ENCODE measurements at places on chromosomes 12 and 14.

DNA sequence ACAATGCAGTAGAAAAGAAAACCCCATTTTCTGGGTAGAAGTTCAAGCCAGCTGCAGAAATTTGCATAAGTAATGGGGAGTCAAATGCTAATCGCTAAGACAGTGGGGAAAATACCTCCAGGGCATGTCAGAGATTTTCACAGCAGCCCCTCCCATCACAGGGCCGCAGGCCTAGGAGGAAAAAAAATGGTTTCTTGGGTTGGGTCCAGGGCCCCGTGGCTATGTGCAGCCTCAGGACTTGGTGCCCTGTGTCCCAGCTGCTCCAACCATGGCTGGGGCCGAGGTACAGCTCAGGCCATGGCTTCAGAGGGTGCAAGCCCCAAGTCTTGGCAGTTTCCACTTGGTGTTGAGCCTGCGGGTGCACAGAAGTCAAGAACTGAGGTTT is 14.6 kb downstream of the OR10P1 start:
- no peak for DNase-seq

DNA sequence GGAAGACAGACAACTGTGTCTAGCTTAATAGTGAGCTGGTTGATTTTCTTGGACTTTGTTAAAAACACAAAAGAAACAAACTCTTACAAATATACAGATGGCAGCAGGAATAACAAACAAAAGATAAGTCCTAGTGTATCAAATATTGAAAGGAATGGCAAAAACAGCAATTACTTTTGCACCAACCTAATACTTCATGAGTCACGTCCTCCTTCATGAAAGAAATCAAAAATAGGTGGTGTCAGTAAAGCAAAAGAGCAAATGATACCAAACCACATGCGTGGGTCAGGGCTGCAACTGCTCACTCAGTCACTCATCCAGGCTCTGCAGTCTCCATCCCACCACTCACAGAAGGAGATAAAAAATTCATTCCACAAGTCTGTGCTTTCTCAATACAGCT is 11.8 kb downstream of the ATG14 start:
- DNase-seq, result no peak

DNA sequence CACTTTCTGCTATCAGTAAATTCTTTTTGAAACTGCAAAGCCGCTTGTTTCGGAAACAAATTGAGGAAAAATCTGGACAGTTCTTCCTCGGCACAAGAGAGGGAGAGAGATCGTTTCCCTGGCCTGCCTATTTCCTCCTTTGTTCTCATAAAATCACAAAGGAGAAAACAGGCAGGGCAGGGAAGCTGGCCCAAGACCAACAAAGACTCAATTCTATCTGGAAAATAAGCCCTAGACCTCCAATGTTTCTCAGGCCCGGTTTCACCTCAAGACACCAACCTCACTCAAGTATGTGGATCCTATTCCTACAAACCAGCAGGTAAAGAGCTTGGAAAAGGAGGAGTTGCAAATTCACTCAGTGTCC is 19.5 kb downstream of the DICER1 start:
- DNase-seq, result no peak

DNA sequence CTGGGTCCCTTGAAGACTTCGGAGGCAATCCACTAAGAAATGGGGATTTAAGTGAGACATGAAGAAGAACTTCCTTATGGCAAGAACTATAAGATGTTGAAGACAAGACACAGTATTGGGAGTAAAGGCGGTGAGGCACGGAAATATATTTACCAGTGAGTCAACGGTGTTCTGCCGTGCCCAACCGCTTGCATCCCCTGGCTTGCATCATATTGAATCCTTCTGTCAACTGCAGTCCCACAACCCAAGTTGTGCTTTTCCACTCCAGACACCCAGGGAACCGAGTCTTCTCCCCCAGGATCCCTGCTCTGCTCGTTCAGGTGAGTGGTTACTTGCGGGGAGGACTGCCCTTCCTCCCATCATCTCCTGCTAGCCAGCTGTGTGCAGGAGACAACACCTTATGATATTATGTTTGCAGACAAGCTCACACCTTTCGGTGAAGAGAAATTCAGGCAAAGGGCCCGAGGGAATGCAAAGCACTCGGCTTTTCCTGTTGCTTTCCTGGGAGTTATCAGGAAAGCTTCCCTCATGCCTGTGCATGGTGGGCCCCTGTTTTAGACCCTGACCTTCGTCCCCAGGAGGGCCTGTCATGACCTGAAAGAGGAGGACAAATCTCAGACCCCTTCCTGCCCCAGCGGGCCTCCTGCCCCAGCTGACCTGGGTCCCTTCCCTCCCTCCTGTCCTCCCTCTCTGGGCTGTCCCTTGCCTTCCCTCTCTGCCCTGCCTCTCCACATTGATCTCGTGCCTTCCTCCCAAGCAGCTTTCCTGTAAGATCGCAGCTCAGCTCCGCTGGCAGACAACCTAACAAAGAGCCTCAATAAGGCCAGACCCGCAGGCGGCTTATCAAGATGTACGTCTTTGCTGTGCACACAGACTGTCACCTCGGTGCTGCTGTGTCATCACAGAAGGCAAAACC is 4.3 kb upstream of the LRTM2 start:
- no peak for DNase-seq

DNA sequence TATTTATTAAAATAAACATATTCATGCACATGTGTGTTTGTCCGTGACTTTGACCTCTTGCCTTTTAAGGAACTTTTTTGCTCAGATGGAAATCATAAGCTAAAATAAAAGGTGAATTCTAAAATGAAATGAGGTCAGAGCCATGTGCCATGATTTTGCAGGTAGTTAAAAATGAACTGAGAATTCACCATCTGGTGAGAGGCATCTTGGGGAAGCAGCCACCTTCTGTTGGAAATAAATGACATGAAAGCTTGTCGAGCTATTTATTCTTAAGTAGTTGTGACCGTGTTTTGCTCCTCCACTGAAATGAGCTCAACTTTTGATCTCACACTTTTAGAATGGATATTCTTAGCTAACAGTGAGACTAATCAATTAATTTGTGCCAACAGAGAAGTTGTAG is 56.8 kb upstream of the CNOT2 start:
- no peak for DNase-seq

DNA sequence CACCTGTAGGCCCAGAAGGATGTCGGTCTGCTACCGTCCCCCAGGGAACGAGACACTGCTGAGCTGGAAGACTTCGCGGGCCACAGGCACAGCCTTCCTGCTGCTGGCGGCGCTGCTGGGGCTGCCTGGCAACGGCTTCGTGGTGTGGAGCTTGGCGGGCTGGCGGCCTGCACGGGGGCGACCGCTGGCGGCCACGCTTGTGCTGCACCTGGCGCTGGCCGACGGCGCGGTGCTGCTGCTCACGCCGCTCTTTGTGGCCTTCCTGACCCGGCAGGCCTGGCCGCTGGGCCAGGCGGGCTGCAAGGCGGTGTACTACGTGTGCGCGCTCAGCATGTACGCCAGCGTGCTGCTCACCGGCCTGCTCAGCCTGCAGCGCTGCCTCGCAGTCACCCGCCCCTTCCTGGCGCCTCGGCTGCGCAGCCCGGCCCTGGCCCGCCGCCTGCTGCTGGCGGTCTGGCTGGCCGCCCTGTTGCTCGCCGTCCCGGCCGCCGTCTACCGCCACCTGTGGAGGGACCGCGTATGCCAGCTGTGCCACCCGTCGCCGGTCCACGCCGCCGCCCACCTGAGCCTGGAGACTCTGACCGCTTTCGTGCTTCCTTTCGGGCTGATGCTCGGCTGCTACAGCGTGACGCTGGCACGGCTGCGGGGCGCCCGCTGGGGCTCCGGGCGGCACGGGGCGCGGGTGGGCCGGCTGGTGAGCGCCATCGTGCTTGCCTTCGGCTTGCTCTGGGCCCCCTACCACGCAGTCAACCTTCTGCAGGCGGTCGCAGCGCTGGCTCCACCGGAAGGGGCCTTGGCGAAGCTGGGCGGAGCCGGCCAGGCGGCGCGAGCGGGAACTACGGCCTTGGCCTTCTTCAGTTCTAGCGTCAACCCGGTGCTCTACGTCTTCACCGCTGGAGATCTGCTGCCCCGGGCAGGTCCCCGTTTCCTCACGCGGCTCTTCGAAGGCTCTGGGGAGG is at the start of gene LTB4R:
LTB4R (plus strand) TSS at position 857 of the 959 bp plus-strand sequence. CDS start 4,150 bp downstream, outside the sequence.
- peak; percentile 43 for DNase-seq

Measured in T-helper 2 cell (primary cell).